Heart right ventricle (tissue), 16 donors: ENCODE measurements at places on chromosomes 2 and 18. TPM values are rescaled to one million over a fixed set of nuclear protein-coding genes. Genes with fewer than 3 reads are reported as not detected.

Gene HJURP
- total RNA-seq, result 0.24 TPM

Gene PRKCE
- 18.4 TPM for total RNA-seq

Gene TPGS2
- total RNA-seq, result 29.0 TPM

Gene C1GALT1C1L
- 0.85 TPM for total RNA-seq

Gene TAF4B
- total RNA-seq, result 1.2 TPM

Gene CCDC85A
- total RNA-seq, result 3.4 TPM

Gene CPLX4
- not detected for total RNA-seq

Gene WDR35
- total RNA-seq, result 7.1 TPM

Gene TRABD2A
- total RNA-seq, result 0.47 TPM

Gene RAB17
- 6.4 TPM for total RNA-seq

- no peak overlapping the region for H3K4me3 ChIP-seq
- H3K4me1 ChIP-seq, result no peaks in the 10 kb centered on the region
- no peak for DNase-seq
- no peaks in the 10 kb centered on the region for H3K27me3 ChIP-seq
Measured at GRCh38 chr2:226813148-226813701, 13.6 kb upstream of the IRS1 start.

- no peaks in the 10 kb centered on the region for H3K27me3 ChIP-seq
- H3K4me1 ChIP-seq, result no peaks in the 10 kb centered on the region
- H3K4me3 ChIP-seq, result no peak overlapping the region
- no peak for DNase-seq
- no peak overlapping the region for H3K27ac ChIP-seq
Measured at GRCh38 chr2:175030380-175031271, 25.4 kb upstream of the CHN1 start.

DNA sequence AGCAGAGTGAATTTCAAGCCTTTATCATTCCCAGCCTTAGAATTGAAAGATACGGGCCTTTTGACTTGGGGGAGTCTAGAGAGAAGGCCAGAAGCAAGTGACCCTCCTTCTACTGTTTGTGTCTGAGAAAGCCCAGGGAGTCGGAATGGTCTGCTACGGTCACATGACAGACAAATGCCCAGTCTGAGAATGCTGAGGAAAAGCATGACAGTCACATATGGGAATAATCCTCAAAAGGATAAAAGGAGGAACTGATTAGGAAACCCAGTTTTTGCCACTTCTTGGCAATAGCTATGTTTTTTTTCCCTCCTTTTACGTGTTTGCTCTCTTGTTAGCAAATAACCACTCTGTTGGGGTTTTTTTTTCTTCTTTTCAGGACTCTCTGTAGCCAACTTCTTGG lies 38.1 kb upstream of the HNRNPA3 start:
- no peak overlapping the region for H3K27ac ChIP-seq
- peaks cover 24% of the 10 kb centered on the region for H3K4me1 ChIP-seq
- no peak overlapping the region for H3K4me3 ChIP-seq
- H3K36me3 ChIP-seq, result no peaks in the 10 kb centered on the region
- no peaks in the 10 kb centered on the region for H3K27me3 ChIP-seq

DNA sequence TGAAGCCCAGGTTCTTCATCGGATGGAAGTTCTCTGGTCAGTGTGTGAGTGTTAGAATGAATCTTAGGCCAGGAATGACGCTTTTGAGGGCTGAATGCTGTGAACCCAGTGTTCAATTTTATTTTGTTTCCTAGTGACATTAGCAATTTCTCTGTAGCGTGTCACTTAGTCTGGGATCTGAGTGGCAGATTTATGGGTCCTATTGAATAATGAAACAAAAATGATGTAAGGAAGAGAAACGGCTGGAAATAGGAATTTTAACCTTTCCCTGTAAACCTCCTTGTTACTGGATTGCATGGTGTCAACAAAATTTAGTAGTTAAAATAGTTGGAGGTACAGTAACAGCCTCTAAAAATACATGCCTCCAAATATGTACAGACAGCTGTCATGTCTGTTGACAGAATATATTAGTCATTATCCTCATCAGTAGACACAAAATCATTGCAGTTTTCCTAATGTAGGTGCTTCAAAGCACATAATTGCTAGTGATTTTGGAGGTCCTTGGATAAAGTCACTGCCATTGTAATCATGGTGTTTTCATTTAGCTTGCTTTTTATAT lies 223.8 kb upstream of the SPRED2 start:
- H3K27me3 ChIP-seq, result no peaks in the 10 kb centered on the region
- no peaks in the 10 kb centered on the region for H3K4me1 ChIP-seq
- no peak overlapping the region for H3K27ac ChIP-seq
- H3K4me3 ChIP-seq, result no peak overlapping the region
- no peaks in the 10 kb centered on the region for H3K36me3 ChIP-seq

- no peaks in the 10 kb centered on the region for H3K27me3 ChIP-seq
- no peak overlapping the region for H3K4me3 ChIP-seq
- no peak overlapping the region for H3K27ac ChIP-seq
- H3K4me1 ChIP-seq, result no peaks in the 10 kb centered on the region
Measured at GRCh38 chr2:49794396-49794795, 640.1 kb upstream of the FSHR start.
